Right atrium auricular region (tissue), 2 donors: ENCODE measurements at places on chromosomes 7 and 10. TPM values are rescaled to one million over a fixed set of nuclear protein-coding genes. Genes with fewer than 3 reads are reported as not detected.

DNA sequence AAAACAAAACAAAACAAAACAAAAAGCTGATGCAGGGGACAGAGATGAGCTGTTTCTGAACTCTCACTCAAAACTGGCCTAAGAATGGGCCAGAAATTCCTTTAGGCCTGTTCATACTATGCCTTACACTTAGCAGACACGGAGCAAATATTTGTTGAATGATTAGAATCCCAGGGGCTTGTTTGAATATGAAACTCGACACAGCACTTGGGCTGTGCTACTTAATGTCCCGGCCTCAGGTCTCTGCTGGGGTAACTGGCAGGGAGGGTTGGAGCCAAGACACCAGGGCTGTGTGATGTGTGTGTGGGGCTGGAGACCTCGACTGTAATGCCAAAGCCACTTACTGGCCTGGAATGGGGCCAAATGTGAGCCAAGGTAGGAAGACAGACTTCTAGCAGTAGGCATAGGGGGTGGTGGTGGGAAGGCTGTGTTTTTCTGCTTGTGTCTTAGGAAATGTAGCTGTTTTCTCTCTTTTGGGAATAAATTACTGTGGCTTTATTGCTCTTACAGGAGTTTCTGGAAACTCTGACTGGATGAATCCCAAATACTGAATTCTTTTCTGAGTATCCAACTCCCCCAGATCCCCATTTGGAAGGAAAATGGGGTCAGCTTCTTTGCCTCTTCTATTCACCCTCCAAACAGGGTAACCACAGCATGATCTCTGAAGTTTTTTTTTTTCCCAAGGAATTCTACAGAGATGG is 66.7 kb downstream of the EMX2 start:
- peak; percentile 60 for DNase-seq

DNA sequence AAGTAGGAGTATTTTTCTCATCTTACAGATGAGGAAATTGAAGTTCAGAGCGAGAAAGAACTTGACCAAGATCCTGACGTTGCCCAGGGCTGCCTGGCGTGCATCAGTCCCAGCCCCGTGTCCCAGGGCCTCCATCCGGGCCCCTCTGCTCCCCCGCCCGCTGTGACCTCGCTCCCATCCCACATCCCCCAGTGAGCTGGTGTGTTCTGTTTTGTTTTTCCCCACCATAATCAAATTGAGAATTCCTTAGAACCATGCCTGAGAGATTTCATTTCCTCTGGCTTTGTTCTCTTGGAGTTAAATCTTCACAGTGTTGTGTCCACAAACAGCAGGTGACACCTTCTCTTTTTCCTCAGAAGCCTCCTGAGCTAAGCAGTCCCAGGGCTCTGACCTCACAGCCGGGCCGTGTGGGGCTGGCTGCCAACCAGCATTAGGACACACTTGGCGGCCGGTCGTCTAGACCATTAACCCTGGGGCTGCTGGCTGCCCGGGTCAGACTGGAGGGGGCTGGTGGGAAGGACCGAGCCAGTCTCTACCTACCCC is 44.3 kb downstream of the PFKP start:
- DNase-seq = no peak

The STAG3 gene
- total RNA-seq = not detected

GRCh38 chr7:38932509-38933168 is 23.6 kb upstream of the VPS41 start:
- DNase-seq = no peak

DNA sequence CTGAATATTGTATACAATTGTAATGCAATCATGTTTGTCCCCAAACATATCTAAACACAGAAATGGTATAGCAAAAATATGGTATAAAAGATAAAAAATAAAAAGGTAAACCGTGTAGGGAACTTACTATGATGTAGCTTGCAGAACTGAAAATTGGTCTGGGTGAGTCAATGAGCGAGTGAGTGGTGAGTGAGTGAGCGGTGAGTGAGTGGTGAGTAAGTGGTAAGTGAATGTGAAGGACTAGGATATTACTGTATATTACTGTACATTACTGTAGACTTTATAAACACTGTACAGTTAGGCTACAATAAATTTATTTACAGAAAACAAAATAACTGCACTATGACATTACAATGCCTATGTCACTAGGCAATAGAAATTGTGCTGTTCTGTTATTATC is 1163.2 kb upstream of the SORCS1 start:
- no peak for DNase-seq

DNA sequence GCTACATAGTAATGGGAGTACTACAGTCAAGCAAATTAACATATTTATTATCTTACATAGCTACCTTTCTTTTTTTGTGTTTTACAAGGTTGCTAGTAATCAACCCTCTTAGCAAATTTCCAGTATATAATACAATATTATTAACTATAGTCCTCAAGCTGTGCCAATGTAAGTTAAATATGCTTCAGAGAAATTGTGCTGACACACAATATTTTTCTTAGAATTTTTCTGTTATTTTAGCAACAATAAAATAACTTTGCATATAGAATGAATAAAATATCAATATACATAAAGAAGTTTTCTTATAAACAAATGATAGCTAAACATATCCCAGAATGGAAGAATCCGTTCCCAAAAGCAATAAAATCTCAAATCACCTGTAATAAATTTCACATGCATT is 1605.1 kb downstream of the REEP3 start:
- no peak for DNase-seq

DNA sequence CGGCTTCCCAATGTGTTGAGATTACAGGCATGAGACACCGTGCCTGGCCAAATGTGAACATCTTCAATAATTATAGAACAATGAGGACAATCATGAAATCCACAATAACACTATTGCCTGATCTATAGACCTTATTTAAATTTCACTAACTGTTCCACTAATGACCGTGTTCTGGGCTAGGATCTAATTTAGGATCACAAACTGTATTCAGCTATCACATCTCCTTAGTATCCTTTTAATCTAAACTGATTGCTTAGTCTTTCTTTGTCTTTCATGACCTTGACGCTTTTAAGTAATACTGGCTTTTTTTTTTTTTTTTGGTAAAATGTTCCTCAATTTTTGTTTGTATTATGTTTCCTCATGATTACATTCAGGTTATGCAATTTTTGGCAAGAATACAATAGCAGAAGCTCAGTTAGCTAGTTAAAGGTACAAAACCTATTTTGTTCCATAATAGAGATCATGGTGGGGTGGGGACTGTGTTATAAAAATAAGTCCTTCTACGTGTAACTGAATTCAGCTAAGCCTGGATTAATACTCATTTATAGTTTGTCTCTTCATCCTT is 158.4 kb downstream of the AOAH start:
- DNase-seq = no peak

The EPHA1 gene
- not detected for total RNA-seq

The SLC13A4 gene
- not detected for total RNA-seq

DNA sequence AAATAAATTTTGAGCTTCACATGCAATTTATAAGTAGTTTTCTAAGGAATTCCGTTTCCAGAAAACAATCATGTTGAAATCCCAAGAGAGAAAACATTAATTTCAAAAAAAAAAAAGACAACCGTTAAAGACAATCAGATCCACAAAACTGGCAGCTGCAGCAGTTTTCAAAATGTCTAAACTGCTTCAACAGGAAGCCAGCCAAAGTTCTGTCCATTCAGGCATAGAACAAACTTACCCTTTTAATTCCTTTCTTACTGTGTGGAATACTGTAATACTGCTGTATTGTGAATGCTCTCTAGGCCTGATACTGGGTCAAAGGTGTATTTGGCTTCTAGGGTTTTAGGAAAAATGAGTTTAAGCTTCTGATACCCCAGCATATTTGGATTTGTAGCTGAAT is 31.6 kb downstream of the HOXA1 start:
- no peak for DNase-seq

DNA sequence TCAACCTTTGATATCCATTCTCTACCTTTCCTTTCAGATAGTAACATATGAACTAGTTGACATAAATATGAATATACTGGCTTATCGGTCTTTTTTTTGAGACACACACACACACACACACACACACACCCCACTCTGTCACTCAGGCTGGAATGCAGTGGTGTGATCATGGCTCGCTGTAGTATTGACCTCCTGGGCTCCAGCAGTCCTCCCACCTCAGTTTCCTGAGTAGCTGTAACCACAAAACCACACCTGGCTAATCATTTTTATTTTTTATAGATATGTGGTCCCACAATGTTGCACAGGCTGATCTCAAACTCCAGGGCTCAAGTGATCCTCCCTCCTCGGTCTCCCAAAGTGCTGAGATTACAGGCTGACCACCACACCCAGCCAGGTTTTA is 14.2 kb upstream of the NT5C3A start:
- no peak for DNase-seq

The ZFYVE27 gene
- total RNA-seq = 14.6 TPM

The MSMB gene
- total RNA-seq = not detected

DNA sequence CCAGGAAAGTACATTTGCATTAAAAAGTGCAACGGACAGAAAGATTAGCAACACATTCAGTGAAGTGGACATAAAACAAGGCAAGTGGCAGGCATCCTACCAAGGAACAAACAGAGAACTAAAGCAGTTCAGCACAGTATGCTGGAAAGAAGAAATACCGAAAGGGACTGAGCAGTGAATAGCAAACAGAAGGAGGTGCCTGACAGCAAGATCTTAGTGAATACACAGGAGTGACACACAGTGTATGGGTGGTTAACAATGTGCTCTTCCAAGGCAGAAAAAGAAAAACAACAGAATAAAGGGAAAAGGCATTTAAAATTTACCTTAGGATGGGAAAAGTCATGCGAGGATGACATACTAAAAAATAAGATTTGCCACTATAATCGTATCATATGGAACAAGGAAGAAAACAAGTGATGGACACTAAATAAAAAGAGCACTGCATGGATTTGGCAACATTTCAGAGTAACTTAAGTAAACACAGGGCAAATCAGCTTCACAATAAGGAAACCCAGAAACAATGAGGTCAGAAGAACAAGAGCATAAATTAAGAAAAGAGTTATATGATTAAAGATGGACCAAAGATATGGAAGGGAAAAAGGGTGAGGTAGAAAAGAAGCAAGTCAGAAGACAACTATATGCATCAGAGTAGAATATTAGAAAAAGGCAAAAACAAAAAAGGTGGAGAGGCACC is 29.5 kb downstream of the MEST start:
- no peak for DNase-seq

The ITGA8 gene
- total RNA-seq = 6.4 TPM

DNA sequence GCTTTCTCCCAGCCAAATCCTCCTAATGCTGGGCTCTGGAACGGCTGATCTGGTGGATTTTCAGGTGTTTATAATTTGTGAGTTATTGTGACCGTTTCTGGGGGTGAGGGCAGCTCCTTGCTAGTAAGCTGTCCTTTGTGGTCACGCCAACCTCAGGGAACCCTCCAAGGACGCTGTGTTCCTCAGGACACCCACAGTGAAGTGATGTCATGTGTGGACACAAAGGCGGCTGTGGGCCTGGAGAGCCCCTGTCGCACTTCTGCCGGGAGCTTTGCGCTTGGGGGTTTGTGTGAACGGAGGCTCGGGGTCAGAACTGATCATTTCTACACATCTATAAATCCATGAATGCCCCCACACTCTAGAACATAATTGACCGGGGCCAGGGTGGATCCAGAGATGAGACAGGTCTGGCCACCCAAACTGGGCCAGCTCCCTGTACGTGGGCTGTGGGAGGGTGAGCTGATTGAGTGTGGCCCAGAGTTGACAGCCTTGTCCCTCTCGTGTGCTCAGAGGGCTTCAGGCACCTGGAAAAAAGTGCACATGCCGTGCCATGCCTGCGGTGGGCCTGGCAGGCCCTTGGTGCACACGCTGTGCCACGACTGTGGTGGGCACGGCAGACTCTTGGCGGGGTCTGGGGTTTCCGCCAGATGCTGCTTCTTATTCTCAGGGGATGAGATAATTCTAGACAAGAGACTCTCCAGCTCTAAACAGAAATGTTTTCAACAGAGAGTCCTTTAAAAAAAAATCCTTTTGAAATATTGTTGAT is 130.2 kb downstream of the VIPR2 start:
- DNase-seq = no peak

DNA sequence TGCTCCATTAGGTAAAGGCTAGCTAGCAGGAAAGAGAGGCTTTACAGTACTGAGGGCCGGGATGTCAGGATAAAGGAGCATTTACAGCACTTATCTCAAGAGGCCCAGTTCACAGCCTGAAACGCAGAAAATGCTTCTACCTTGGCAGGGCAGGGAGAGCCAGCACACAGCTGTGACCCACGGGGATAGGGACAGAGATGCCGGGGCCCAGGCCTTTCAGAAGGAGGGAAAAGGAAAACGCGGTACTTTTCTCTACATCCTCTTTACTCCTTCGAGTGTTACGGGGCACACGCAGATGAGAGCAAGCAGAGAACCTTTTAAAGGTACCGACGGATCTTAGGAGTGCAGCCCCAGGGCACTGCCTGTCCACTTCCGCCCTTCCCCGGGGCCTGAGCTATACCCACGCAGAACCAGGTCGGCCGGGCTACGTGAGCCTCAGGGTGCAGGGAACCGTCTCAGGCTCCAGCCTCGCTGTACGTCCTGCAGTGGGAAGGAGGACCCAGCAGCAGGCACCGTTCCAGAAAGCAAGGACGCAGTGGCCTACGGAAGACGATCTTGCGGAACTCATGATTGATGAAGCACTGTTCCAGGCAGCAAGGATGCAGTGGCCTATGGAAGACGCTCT is 232.3 kb downstream of the ELFN1 start:
- DNase-seq = no peak

- no peak for DNase-seq
These were observed 54.6 kb downstream of the TMEM178B start for GRCh38 chr7:141128506-141128905.

- DNase-seq = peak; percentile 9
These were observed 142.0 kb downstream of the DOCK1 start for GRCh38 chr10:127046975-127047877.

DNA sequence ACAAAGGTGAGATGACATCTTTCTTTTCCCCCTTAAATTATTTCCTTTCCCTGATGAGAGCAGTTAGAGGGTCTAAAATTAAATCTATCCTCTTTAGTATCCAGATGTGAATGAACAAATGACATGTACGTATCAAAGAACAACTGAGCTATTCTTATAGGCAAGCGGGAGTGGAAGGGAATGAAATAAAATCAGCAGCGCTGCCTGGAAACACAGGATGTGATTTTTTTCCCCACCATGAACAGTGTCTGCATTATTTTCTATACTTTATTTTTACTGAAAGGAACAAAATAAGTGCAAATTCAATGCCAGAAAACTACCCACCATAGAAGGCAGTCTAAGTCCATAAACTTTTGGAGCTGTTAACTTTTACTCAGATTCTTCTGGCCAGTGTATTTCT is 40.6 kb downstream of the SLC26A4 start:
- DNase-seq = no peak

- DNase-seq = no peak
These were observed 18.5 kb downstream of the BMS1 start for GRCh38 chr10:42801135-42801534.

DNA sequence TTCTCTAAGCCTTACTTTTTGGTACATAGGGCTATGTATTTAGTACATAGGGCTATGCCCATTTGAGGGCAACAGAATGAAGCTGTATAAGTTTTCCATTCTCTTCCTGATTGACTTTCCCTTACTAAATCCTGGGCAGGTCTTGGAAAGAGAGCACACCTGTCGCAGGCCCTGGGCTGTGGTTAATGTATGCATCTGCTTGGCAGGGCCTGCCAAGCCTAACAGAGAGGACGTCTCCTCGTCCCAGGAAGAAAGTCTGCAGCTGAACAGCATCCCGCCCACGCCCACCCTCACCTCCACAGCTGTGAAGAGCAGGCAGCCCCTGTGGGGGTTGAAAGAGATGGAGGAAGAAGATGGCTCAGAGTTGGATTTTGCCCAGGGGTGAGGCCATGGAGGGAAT is 8.9 kb upstream of the PVRIG start:
- no peak for DNase-seq
